ENCODE measurements at places on chromosomes 4 and X.

DNA sequence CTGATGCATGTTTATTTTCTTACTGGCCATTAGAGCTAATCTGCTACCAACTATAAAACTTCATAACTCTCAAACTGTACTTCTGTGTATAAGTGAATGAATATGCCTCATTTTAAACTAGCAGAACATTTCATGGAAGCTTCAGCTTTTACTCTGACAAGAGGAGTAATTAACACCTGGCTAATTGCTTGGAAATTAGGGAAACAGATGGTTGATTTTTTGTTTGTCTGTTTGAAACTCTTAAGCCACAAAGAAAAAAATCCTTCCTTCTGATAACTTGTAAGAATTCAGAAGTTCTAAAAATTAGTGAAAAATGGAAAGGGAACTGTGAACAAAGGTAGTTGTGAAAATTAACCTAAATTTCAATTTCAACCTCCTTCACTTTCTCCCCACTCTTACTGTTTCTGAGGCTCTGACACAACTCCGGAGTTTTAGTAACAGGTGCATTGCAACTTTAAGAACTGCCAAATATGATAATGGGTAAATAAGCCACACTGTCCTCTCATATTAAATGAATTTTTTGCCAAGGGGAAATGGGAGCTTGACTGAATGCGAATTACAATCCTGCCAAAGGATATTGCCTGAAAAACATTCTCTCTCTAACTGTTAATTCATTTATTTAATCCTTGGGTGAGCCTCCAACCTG lies 1.0 kb downstream of the EGF start:
- no peak for DNase-seq

- no peak for DNase-seq
These were observed 16.2 kb upstream of the DAPP1 start for GRCh38 chr4:99800332-99801004.

GRCh38 chrX:132404266-132404665 lies 84.6 kb downstream of the MBNL3 start:
- no peak for DNase-seq

DNA sequence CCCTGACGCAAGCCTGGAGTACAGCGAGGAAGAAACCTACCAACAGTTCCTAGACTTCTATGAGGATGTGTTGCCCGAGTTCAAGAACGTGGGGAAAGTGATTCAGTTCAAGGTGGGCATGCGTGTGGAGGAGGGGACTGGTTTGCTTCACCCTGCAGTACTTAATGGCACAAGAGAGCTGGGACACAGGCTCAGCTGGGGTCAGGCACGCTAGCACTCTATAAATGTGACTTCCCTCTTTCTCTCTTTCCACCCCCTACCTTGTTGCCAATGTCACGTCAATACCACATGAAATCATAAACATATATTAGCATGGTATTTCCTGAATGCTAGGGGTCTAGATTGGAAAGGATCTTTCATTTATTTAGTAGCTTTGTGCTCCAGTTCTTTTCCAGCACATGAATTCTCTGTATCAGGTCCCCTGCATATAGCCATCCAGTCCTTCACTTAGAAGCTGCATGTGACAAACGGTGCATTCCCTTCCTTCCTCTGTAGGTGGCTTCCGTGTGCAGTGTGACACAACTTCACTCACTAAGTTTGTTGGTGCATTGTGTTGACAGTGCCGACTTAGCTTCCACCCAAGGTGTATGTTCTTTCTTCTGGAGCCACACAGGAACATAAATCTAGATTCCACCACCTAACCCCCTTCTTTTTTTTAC lies 25.6 kb downstream of the ZRSR2 start:
- DNase-seq = no peak
